ENCODE measurements at places on chromosomes 3 and 15. TPM values are rescaled to one million over a fixed set of nuclear protein-coding genes. Genes with fewer than 3 reads are reported as not detected.

GRCh38 chr3:61053781-61054496 lies 197.3 kb downstream of the FHIT start:
- DNase-seq, result no peak

DNA sequence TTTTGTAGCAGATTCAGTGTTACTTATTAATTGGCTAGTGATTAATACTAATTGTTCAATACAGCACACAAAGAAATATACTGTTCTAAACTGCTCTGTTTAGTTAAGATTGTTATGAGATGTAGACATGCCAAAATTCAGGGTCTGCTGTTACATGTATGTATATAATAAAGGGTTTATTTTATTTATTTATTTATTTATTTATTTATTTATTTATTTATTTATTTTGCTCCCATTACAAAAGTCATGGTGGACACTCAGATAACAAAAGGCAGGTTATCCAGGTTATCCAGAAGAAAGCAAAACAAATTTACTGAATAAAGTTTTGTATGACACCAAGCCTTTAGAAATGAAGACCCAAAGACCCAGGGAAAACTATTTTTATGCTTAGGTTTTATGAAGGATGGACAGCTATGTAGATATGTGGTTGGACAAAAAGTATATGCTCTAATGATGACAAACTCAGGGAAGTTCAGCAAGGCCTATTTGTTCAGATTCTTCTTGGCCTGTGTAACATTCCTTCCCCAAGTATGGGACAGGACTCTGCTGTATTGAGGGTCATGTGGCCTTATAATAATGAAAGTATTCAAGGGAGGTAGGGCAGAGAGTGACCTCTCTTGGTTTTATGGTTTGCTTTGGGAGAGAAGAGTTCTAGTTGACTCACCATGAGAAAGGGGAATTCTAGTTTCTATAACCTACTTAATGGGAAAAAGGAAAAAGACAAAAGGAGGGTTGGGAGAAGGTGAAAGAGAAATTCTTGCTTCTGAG lies 1056.8 kb downstream of the ROBO2 start:
- DNase-seq, result no peak

- peak; percentile 62 for DNase-seq
Measured at GRCh38 chr3:194577986-194578905, 55.0 kb downstream of the TMEM44 start.

GRCh38 chr3:135033737-135034136 lies 238.7 kb downstream of the EPHB1 start:
- no peak for DNase-seq

GRCh38 chr15:64152507-64153387 lies 1.2 kb downstream of the SNX22 start:
- no peak for DNase-seq

Gene TM6SF1
- total RNA-seq, result not detected
